ENCODE measurements at places on chromosomes 6 and 20.
A peak's percentile ranks its signal among the peaks of the same experiment; 100 is the strongest.

DNA sequence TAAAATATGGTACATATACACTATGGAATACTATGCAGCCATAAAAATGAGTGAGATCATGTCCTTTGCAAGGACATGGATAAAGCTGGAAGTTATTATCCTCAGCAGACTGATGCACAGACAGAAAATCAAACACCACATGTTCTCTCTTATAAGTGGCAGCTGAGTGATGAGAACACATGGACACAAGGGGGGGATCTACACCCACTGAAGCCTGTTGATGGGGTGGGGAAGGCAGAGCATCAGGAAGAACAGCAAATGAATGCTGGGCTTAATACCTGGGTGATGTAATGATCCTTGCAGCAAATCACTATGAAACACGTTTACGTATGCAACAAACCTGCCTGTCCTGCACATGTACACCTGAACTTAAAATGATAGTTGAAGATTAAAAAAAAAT lies 71.3 kb downstream of the MANEA start:
- no peak for DNase-seq

- no peak for DNase-seq
These were observed 4.2 kb downstream of the PIGT start for GRCh38 chr20:45420125-45420524.

- no peak for DNase-seq
These were observed 117.8 kb upstream of the CST7 start for GRCh38 chr20:24831232-24831631.

- no peak for DNase-seq
These were observed 4.8 kb downstream of the CST5 start for GRCh38 chr20:23874747-23875146.

GRCh38 chr20:50930976-50931305 lies 296 bp downstream of the ADNP start:
- peak; percentile 58 for DNase-seq

DNA sequence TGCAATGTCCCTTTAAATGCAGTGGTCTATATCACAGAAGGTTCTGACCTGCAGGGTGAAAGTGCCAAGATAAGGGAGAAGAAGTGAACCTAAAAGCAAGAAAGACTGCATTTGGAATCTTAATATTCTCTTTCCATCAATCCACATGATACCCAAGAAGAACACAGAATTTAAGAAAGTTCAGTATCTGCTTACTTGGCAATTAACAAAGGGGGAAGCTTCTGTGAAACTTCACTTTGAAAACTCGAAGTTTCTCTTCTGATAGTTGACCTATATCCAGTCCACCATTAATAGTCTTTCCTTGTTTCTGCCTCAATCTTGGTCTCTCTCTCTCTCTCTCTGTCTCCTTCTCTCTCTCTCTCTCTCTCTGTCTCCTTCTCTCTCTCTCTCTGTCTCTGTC lies 592.0 kb downstream of the UTRN start:
- DNase-seq, result no peak

DNA sequence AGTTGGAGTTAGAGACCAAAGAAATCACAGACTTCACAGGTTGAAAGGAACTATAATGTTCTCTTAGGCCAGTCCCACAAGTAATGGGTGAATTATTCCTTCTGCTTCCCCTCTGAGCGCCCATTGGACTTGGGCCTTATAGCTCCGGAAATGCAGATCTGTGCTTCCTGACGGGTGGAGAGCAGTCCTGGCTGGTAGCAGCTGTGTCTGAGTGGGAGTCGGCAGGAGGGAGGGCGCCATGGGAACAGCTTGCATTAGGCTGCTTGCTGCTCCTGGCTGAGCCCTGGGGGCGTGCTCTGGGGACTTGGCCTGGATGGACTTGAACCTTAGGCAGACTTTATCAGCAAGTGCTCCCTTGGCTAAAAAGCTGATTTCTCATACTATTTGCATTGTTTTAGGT lies 18.4 kb upstream of the NUP153 start:
- DNase-seq, result no peak

DNA sequence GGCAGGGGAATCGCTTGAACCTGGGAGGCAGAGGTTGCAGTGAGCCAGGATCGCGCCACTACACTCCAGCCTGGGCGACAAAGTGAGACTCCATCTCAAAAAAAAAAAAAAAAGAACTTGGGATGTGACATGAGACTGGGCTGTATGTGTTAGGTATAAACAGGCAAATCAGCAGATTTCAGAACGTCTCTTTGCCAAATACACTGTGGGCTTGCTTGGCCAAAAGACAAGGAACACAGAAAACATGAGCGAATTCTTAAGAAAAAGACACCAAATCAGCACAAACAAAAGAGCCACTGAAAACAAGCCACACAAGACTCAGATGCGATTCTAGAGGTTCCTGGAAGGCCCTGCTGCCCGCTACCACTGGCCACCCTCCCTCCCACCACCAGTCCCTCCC lies 12.5 kb downstream of the ETV7 start:
- DNase-seq, result no peak

GRCh38 chr20:56414842-56415765 lies 3.0 kb downstream of the CASS4 start:
- DNase-seq, result no peak

DNA sequence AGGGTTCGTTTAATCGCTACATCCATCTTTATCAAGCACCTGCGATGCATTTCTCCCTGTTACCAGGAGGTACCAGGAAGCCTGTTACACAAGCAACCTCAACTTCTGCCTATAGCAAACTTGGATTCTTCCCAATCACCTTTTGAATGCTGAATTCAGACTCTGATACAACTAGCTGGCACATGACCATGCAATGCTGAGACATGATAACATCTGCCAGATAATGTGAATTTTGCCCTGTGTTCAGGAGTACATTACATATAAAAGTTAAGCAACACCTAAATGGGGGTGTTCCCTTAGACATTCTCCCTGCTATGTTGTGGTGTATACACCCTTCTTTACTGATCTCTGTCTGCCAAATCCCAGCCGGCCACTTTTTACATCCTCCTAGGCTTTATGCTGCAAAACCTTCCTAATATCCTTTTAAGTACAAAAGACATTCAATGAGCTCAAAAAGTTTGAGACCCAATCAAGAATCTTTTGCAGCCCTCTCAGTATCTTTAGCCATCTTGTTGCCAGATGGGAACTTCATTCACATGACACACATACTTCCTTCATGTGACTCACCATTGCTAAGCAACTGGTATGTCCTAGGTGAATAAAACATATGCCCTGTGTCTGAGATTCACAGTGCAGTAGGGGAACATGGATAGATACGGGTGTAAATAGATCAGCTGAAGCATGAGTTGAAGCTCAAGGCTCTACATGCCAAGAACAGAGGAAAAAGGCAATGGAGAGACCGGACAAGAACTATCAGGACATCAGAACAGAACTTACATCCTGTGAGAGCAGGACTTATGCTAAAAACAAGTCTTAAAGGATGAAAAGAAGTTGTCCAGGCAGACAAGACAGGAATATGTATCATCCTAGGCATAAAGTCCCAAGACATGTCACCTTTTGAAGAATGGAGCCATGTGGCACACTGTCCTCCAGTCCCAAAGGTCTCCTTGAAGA lies 84.3 kb downstream of the ZHX3 start:
- DNase-seq, result no peak

- no peak for DNase-seq
These were observed 88.2 kb upstream of the NAA20 start for GRCh38 chr20:19929012-19929360.

Measured in activated gamma-delta T cell (primary cell).